ENCODE measurements at places on chromosomes 4 and X.

- no peak for DNase-seq
Observed at GRCh38 chrX:78329486-78329885, 2.1 kb upstream of the CYSLTR1 start.

DNA sequence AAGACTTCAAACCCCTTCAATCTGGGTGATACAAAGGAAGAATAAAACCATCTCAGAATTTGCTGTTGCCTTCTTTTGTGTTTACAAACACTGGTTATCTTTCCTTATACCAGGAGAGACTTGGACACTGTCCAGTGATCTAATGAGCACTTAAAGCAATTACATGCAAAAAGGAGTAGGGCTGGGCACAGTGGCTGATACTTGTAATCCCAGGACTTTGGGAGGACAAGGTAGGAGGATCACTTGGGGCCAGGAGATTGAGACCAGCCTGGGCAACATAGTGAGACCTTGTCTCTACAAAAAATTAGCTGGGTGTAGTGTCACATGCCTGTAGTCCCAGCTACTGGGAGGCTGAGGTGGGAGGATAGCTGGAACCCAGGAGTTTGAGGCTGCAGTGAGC, 95.7 kb upstream of the DRD5 start:
- DNase-seq: no peak

DNA sequence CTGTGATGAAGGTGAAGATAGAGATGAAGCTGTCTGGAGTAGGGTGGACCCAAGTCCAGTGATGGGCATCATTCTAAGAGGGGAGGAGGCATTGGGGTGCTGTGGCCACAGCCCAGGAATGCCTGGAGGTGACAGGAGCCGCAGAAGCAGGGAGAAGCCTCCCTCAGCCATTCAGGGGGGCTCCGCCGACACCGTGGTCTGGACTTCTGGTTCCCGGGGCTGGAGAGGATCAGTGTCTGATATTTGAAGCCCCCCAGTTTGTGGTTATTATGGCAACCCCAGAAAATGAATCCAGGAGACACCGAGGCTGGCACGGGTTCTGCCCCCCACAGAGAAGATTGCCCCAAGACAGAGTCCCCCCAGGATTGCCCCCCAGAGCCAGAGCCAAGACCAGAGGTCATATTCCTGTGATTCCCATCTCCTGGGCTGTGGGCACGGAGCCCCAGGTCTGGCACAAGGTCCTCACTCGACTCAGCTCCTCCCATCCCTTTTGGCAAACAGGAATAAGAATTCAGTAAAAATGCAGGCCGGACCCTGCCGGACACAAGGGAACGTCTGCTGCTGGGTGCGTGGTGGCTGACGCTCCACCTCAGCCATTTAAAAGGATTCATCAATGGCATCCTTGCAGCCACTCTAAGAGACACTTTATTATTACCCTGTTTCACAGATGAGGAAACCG, 116.6 kb downstream of the CPZ start:
- DNase-seq: no peak

DNA sequence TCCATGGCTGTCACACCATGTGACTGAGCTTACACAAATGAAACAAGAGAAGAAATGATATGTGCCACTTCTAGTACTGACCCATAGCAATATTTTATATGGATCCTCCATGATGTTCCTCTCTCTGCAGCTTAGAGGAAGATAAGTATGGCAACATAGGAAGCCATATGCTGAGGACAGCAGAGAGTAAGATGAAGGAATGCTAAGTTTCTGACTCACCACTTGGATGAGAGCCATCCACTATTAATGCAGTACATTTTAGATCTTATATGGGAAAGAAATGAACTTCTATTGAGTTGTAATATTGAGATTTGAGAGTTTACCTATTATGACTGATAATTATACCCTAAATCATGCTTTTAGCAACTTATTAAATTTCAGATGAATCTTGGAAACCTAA, 386.9 kb upstream of the MAOA start:
- no peak for DNase-seq

DNA sequence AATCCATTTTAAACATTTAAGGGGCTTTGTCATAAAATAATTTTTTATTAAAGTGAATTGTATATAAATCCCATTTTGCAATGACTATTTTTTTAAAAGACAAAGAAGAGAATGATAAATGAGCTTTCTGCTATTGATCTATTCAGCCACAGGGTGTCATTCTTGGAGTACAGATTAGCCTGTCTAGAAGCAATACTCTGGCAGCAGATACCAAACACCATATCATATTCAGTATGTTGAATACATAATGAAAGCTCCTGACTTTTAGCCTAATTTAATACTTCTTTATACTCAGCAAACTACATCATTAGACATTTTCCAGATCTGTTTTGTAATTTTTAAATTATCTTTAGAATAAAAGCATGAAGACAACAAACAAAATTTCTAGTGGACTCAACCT, 496.3 kb downstream of the PDGFC start:
- DNase-seq: peak; percentile 17

DNA sequence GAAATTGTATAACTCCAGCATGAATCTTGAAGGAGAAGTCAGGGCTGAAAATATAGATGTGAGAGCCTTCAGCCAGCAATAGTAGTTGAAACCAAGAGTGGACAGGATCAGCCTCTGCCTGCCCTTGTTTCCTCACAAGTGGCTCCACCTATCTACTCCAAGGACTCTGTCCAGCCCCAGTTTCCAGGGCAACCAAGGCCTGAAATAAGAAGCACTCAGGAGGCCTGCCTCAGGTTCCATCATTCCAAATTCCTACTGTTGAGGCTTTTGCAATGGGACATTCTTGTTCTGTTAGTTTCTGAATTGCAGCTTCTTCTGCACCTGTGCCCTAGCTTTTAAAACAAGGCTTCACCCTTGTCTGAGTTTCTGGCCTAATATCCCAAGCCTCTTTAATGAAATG, 41.6 kb downstream of the TRPC5OS start:
- no peak for DNase-seq

DNA sequence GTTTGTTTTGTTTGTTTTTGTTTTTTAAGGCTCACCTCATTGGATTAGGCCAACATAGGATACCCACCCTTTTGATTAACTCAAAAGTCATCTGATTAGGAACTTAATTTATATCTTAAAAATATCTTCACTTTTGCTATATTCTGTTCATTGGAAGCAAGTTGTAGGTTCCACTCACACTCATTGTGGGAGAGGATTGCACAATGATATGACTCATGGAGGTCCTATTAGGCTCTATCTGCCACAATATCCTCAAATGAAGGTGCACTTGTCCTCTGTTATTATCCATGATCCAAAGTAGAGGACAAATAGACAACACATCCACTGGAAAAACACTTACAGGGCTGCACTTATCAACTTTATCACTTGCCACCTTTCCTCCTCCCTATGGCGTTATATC, 60.5 kb upstream of the ADAMTS3 start:
- DNase-seq: no peak

GRCh38 chrX:136856050-136856449, 24.5 kb downstream of the RBMX start:
- no peak for DNase-seq

DNA sequence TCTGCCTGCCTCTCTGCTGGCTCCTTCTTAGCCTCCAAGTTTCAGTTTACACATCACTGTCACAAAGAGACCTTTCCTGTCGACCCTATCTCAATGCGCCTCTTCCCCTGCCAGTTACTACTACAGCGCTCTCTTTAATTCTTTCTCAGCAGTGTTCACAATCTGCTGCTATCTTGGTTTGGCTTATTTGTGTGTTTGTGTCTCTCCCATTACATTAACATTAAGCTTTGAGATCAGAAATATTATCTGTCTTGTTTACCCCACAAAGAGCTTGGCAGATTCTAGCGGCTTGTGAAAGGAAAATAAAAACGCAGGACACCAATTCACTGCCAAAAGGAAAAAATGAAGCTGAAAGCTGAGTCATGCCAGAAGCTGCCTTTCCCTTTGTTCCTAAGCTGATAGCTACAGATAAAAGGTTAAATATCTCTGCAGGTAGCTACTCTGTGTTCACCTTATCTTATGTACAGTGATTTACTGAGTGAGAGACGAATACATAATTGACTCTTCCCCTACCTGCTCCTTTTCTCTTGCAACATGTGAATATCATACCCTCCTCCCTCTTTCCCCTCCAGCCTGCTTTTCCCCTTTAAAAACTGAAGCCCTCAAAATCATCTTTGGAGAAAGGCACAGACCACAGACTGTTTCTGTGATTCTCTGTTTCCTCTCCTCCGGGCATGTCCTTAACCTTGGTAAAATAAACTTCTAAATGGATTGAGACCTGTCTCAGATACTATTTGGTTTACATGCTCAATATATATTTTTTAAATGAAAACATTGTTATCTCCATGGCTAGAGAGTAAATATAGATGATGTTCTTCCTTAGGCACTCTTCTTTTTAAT, 19.3 kb upstream of the SLC9A7 start:
- no peak for DNase-seq

GRCh38 chrX:41721590-41721989, 2.4 kb upstream of the GPR82 start:
- no peak for DNase-seq

DNA sequence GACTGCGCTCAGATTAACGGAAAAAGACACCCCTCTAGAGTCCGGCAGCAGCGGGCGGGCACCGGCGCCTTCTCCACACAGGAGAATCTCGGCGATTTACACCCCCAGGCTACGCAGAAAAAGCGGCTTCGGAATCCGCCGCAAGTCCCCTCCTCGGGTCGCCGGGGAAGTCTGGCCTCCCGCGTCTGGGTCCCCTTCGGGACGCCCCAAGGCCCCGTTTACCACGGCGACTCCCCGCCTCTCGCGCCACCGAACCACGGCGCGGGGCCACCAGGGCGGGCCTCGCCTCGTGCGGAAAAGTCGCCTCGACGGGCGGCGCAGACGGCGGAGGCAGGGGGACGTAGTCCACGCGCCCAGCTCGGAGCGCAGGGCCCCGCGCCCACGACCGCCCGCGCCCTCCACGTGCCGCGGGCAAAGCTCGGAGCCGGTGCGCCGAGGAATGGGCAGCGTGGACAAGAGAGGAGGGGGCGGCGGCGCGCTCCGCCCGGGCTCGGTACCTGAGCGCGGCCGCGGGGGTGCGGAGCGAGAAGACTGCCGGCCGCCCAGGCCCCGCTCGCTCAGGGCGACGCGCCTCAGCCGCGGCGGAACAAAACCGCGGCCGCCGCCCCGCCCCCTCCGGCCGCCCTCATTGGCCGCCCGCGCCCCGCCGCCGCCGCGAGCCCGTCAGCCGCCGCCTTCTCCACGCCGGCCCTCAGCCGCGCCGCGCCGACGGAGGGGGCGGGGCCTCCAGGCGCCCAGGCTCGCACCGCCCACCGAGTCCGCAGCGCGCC, at the start of gene FAM53A:
FAM53A (minus strand) TSS at position 578 of the 770 bp plus-strand sequence. CDS start 15,572 bp downstream, outside the sequence.
- DNase-seq: peak; percentile 67

GRCh38 chr4:3291411-3291968, 1.3 kb upstream of the RGS12 start:
- no peak for DNase-seq

DNA sequence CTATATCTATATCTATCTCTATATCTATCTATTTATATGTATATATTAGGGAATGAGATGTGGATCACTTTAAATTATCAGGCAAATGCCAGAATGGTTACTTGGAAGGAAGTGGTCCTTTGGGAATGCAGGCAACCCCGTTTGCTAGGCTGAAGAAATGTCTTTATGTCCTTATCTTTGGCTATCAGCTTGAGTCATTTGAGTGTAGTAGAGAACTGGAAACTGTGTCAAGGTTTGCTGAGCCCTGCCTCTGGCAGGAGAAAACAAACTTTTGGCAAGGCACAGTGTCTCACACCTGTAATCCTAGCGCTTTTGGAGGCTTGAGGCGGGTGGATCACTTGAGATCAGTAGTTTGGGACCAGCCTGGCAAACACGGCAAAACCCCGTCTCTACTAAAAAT, 167.3 kb downstream of the ACTRT1 start:
- DNase-seq: no peak

DNA sequence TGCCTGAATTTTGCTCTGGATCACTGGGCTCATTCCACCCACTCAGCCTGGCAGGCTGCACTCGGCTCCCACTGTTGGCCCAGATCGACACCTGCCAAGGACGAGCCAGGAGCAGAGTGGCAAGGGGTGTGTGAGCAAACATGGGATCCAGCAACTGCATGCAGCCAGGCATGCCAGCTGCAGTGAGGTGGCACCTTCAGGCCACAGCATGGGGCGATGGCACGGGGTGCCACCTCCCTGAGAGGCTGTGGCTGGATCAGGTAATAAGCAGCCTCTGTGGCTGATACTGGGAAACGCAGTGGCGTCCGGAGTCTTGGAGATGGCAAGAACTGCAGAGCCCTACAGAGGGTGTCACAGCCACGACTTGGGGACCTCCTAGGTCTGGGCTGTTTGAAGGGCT, 244.5 kb upstream of the FSTL5 start:
- DNase-seq: peak; percentile 13

DNA sequence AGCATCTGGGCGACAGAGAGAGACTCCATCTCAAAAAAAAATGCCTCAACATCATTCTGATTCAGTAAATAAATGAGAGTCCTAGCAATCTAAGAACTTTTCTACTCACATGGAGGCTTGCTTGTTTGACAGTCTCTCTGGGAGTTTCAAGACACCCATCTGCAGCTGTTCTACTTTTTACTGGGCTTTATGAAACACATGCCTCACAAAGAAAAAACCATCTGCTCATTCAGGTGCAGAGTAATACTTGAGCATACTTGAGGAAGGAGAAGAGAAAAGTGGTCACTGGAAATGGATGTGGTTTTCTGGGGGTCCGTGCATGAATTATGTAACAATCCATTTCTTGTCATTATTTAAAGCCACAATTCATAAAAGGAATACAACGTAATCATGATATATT, 87.1 kb upstream of the DDX53 start:
- no peak for DNase-seq

GRCh38 chr4:166527500-166527899, 654.5 kb downstream of the TLL1 start:
- no peak for DNase-seq

- no peak for DNase-seq
Observed at GRCh38 chr4:3255611-3256186, 6.7 kb downstream of the MSANTD1 start.

- no peak for DNase-seq
Observed at GRCh38 chr4:154433543-154433942, 58.1 kb downstream of the DCHS2 start.
